ENCODE measurements at places on chromosomes 2 and 18. TPM values are rescaled to one million over a fixed set of nuclear protein-coding genes. Genes with fewer than 3 reads are reported as not detected.

The TFCP2L1 gene
- 188 TPM for total RNA-seq

DNA sequence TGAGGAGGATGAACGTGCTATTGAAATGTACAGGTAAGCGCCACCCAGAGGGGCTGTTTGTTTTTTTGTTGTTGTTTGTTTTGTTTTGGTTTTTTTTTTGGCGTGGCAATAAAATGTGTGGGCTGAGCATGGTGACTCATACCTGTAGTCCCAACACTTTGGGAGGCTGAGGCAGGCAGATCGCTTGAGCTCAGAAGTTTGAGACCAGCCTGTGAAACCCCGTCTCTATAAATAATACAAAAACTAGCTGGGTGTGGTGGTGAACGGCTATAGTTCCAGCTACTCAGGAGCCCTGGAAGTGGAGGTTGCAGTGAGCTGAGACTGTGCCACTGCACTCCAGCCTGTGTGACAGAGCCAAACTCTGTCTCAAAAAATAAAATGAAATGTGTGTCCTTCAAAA lies 6.2 kb downstream of the PDCL3 start:
- H3K4me3 ChIP-seq = no peak overlapping the region
- H3K27me3 ChIP-seq = no peaks in the 10 kb centered on the region
- H3K27ac ChIP-seq = no peak overlapping the region
- peaks cover 21% of the 10 kb centered on the region for H3K36me3 ChIP-seq

The GALR1 gene
- total RNA-seq = 0.10 TPM

The PIKFYVE gene
- 35.6 TPM for total RNA-seq

The CDH19 gene
- 4.7 TPM for total RNA-seq

DNA sequence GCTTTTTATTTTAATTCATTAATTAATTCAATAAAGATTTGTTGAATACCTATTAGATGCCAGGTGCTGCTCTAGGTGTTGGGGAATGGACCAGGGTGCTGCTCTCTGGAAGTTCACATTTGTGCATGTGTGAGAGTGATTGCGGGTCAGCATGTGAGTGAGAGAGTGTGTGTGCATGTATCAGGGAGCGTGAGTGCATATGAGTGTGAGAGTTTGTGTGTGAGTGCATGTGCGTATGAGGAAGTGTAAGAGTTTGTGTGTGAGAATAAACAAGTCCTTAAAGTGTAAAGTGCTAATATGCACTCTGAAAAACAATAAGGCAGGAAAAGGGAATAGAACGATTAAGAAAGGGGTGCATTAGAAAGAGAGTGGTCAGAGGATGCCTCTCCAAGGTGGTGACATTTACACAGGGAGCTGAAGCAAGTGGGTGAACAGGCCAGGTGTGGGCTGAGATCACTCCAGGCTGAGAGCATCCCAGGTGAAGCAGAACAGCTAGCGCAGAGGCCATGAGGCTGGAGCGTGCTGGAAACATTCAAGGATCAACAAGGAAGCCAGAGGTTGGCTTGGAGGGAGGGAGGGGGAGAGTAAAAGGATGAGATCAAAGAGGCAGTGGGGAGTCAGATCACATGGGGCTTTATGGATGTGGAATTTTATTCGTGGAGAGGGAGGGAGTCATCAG lies 50.5 kb upstream of the SLC1A4 start:
- DNase-seq = no peak
- no peaks in the 10 kb centered on the region for H3K27me3 ChIP-seq
- no peak overlapping the region for H3K27ac ChIP-seq
- no peaks in the 10 kb centered on the region for H3K36me3 ChIP-seq
- no peaks in the 10 kb centered on the region for H3K4me1 ChIP-seq
- H3K4me3 ChIP-seq = no peak overlapping the region

The PDE11A gene
- 4.0 TPM for total RNA-seq

GRCh38 chr2:42973726-42974125 lies 181.3 kb upstream of the HAAO start:
- no peaks in the 10 kb centered on the region for H3K36me3 ChIP-seq
- no peak overlapping the region for H3K4me3 ChIP-seq
- H3K27me3 ChIP-seq = no peaks in the 10 kb centered on the region
- H3K27ac ChIP-seq = no peak overlapping the region
- no peak for DNase-seq
- H3K4me1 ChIP-seq = peaks cover 16% of the 10 kb centered on the region

DNA sequence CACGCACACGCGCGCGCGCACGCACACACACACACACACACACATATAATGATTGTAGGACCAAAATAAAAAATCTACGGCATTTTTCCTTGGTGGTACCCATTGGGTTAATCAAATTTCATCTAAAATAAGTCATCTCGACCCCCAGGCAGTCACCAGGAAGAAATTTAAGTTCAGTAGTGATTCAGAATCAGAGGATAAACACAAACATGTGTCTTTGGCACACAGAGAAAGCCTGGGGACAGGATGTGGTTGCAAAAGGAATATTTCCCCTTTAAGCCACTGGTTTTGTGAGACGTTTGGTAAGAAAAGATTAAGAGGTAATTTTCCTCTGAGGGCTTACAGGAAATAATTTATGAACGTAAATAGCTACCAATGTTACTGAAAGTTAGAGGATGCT lies 171.6 kb upstream of the PIEZO2 start:
- no peaks in the 10 kb centered on the region for H3K4me1 ChIP-seq
- no peak overlapping the region for H3K27ac ChIP-seq
- no peak overlapping the region for H3K4me3 ChIP-seq
- DNase-seq = no peak
- H3K36me3 ChIP-seq = no peaks in the 10 kb centered on the region
- no peaks in the 10 kb centered on the region for H3K27me3 ChIP-seq

The CRYBA2 gene
- not detected for total RNA-seq

DNA sequence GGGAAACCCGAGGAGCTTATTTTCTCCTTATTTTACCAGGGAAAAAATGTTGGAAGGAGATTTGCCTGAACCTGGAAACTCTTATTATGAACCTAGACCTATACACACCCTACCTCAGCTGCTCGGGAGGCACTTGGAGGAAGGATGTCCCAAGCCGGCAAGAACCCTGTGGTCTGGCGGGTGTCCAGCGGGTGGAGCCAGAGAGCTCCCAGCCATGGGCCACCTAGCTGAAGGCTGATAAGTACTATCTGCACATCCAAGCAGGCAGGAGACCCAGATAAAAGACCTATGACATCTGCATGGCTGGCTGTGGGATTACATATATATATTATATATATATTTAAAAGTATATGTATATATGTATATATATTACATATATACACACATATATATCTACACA lies 1.1 kb upstream of the SLC14A1 start:
- no peaks in the 10 kb centered on the region for H3K36me3 ChIP-seq
- no peaks in the 10 kb centered on the region for H3K4me1 ChIP-seq

- H3K36me3 ChIP-seq = peaks cover 3% of the 10 kb centered on the region
- no peak overlapping the region for H3K27ac ChIP-seq
- DNase-seq = no peak
- no peaks in the 10 kb centered on the region for H3K4me1 ChIP-seq
These were observed 14.1 kb downstream of the MFSD2B start for GRCh38 chr2:24024018-24024417.

- H3K4me3 ChIP-seq = no peak overlapping the region
- H3K27ac ChIP-seq = no peak overlapping the region
- no peaks in the 10 kb centered on the region for H3K27me3 ChIP-seq
These were observed 133.3 kb downstream of the CDH2 start for GRCh38 chr18:28043631-28044030.

DNA sequence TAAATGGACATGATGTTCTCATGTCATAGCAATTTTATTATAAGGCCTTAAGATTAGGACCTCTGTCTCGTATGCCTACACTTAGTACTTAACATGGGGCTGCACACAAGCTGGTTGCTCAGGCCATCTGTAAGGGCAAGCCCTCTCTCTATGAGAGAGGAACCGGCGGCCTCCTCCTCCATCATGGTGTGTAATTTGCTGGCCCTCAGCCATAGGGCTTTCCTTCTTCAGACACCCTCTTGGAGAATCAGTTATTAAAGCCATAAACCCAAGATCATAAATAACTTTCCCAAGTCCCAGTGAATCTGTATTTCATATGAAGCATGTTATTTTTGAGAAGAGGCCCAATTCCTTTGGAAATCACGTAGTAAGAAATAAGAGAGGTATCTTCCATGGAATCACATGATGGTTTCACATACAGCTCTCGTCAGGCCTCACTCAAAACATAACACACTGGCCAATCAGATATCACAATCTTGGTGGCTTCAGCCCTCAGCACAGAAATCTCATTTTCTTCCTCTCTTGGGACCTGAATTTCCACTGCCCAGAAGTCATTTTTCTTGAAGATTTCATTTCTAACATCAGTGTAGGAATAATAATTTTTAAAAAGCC lies 92.6 kb downstream of the RDH14 start:
- H3K4me3 ChIP-seq = no peak overlapping the region
- H3K27ac ChIP-seq = no peak overlapping the region
- H3K4me1 ChIP-seq = no peaks in the 10 kb centered on the region
- H3K27me3 ChIP-seq = no peaks in the 10 kb centered on the region

DNA sequence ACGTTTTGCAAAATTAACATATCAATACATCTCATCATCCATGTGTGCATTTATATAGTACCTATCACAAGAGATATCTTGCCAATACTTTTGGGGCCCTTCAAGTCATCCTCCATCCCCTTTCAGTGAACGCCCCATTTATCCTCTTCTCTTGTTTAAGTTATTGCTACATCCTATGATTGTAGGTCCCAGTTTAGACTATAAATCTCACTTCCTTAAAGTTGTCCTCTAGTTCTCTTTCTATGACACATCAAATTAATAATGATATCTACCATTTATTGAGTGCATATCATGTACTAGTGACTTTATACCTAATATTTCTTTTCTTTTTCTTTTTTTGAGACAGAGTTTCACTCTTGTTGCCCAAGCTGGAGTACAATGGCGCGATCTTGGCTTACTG lies 28.8 kb upstream of the FBXO11 start:
- DNase-seq = no peak
- H3K27me3 ChIP-seq = no peaks in the 10 kb centered on the region
- no peak overlapping the region for H3K4me3 ChIP-seq
- H3K36me3 ChIP-seq = no peaks in the 10 kb centered on the region

The FOXD4L1 gene
- total RNA-seq = 0.33 TPM

The COL6A3 gene
- 168 TPM for total RNA-seq

GRCh38 chr2:128446049-128446873 lies 127.6 kb upstream of the HS6ST1 start:
- no peak overlapping the region for H3K4me3 ChIP-seq
- no peak for DNase-seq
- H3K36me3 ChIP-seq = no peaks in the 10 kb centered on the region
- no peak overlapping the region for H3K27ac ChIP-seq
- H3K27me3 ChIP-seq = no peaks in the 10 kb centered on the region
- peaks cover 8% of the 10 kb centered on the region for H3K4me1 ChIP-seq

GRCh38 chr2:7559791-7560190 lies 642.6 kb downstream of the RNF144A start:
- H3K4me1 ChIP-seq = no peaks in the 10 kb centered on the region
- H3K27me3 ChIP-seq = no peaks in the 10 kb centered on the region
- H3K27ac ChIP-seq = no peak overlapping the region
- DNase-seq = no peak
- no peak overlapping the region for H3K4me3 ChIP-seq

The TDRD15 gene
- total RNA-seq = not detected

The SERPINB3 gene
- total RNA-seq = not detected

- H3K27ac ChIP-seq = no peak overlapping the region
- H3K4me3 ChIP-seq = no peak overlapping the region
These were observed 61.0 kb downstream of the CDCA7 start for GRCh38 chr2:173415431-173416381.

- H3K27me3 ChIP-seq = no peaks in the 10 kb centered on the region
- DNase-seq = no peak
- no peak overlapping the region for H3K27ac ChIP-seq
- H3K36me3 ChIP-seq = no peaks in the 10 kb centered on the region
- no peak overlapping the region for H3K4me3 ChIP-seq
These were observed 20.8 kb upstream of the ROCK1 start for GRCh38 chr18:21132398-21132918.

The SLC5A7 gene
- total RNA-seq = 0.40 TPM

- H3K4me1 ChIP-seq = no peaks in the 10 kb centered on the region
- no peak overlapping the region for H3K4me3 ChIP-seq
- no peaks in the 10 kb centered on the region for H3K27me3 ChIP-seq
- H3K36me3 ChIP-seq = no peaks in the 10 kb centered on the region
- no peak overlapping the region for H3K27ac ChIP-seq
- DNase-seq = no peak
These were observed 181.5 kb upstream of the SCN7A start for GRCh38 chr2:166675553-166675952.

DNA sequence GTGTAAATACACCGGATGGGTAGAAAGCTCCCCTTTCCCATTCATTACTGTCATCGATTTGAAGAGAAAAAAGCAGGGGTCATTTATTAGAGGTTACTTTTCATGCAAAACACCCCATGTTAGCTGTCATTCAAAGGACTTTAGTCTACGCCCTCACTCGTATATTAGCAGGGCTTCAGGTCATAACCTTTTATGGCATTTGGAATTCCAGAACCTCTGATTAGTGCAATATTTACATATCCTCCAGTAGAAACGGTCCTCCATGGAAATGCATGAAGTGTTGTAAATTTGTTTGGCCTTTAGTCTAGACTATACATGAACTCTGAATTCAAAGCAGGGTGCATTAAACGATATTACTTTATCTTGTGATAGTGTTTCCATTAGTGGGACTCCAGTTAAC lies 180.5 kb downstream of the ZNF516 start:
- no peaks in the 10 kb centered on the region for H3K36me3 ChIP-seq
- H3K27me3 ChIP-seq = no peaks in the 10 kb centered on the region
- DNase-seq = no peak

DNA sequence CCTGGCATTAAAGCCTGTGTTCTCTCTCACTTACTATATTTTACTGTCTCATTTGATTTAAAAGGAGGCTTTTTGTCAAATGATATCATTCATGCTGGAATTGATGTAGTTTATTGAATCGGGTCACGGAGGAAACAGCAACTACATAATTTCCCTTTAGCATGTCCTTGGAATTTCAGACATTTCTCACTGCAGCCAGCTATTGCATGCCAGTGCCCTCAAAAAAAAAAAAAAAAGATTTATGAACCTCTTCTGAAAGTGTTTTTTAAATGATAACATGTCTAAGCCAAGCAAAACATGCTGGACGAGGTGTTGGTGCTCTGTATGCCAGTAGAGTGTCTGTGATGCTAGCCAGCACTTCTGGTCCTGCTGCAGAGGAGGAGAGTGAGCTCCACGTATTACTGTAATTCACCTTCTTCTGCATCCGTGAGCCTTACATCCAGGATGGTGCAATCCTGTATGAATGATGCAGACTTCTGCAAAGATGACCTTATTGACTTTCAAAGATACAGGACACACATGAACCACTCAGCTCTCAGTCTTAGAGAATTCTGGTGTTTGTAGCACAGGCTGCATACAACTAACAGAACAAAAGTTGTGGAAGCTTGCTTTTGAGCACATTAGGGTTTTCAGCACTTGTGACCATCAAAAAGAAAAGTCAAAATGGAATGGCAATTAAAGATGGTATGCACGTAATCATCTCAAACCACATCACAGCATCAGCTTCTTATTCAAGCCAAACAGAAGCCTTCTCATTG lies 31.1 kb downstream of the UGP2 start:
- H3K36me3 ChIP-seq = no peaks in the 10 kb centered on the region
- DNase-seq = no peak

Data from thyroid gland (tissue), 4 donors.